CD8-positive, alpha-beta T cell (primary cell): ENCODE measurements at places on chromosomes 5 and 9. TPM values are rescaled to one million over a fixed set of nuclear protein-coding genes. Genes with fewer than 3 reads are reported as not detected.

The PCDHB7 gene
- total RNA-seq, result not detected

The ANKRD34B gene
- not detected for total RNA-seq

The TRIP13 gene
- 0.33 TPM for total RNA-seq

The MYMK gene
- not detected for total RNA-seq

The GADD45G gene
- total RNA-seq, result 11.2 TPM

The F12 gene
- not detected for total RNA-seq

The AK3 gene
- total RNA-seq, result 15.2 TPM

The CDKN2B-AS1 gene
- 0.71 TPM for total RNA-seq

The ANKRD20A1 gene
- 0.38 TPM for total RNA-seq

The ARHGEF39 gene
- total RNA-seq, result 0.25 TPM

The RGMB gene
- total RNA-seq, result 6.6 TPM

The HSD17B4 gene
- total RNA-seq, result 7.4 TPM

The PAEP gene
- total RNA-seq, result not detected

The F2RL1 gene
- 2.7 TPM for total RNA-seq

The CYLC2 gene
- not detected for total RNA-seq

The CTSV gene
- total RNA-seq, result not detected

The PCAT7 gene
- not detected for total RNA-seq

The P4HA2 gene
- not detected for total RNA-seq

The DMRT3 gene
- not detected for total RNA-seq

The ADRA1B gene
- total RNA-seq, result not detected

The ABL1 gene
- total RNA-seq, result 38.0 TPM

The GRXCR2 gene
- total RNA-seq, result not detected

The GHR gene
- not detected for total RNA-seq

The ZNF300 gene
- total RNA-seq, result 1.5 TPM

The BNIP1 gene
- 22.7 TPM for total RNA-seq

The PCDH12 gene
- not detected for total RNA-seq

The CTXN3 gene
- total RNA-seq, result not detected

The PCDHAC2 gene
- total RNA-seq, result not detected

The TMEM38B gene
- 9.5 TPM for total RNA-seq

The WNT8A gene
- not detected for total RNA-seq

The STPG3 gene
- 0.30 TPM for total RNA-seq

The MACIR gene
- 1.5 TPM for total RNA-seq

The MSMP gene
- total RNA-seq, result not detected

The SNCAIP gene
- not detected for total RNA-seq
